ENCODE measurements at places on chromosomes 4 and X.

DNA sequence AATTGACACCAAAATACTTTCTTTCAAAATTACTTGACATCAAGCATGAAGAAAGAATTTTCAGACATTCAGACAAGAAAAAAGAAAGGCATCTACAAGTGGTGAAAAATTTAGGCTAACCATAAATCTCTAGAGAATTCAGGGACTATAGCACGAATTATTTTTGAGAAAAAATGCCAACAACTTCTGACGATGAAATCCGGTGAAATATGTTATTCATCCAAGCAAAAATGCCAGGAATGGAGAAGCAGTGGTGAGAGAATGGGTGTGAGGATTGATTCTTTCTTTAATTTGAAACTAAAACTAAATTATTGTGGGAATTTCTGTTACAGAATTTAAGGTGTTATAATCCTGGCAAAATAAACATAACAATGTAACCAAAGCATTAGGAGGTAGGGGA is 69.4 kb upstream of the SORBS2 start:
- DNase-seq = no peak

GRCh38 chr4:16758255-16758654 is 140.2 kb downstream of the LDB2 start:
- no peak for DNase-seq

- DNase-seq = no peak
Measured at GRCh38 chrX:24019448-24019847, 7.5 kb downstream of the KLHL15 start.

DNA sequence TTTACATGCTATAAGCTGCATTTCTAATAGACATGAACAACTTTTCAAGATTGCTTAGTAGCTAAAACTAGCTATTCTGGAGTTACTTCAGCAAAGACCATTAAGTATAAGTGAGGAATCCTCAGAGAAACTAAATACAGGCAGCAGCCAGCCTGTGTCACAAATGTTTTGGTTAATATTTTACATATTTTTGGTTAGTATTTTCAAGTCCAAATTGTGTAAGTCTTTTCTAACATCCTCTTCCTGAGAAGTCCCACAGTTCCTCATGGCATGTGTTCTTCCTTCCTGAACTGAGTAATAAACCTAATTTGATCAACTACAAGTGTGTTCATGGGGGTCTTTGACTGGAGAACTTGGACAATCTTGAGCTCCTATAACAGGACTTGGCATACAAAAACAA is 42.4 kb upstream of the MCF2 start:
- DNase-seq = no peak

- DNase-seq = no peak
Measured at GRCh38 chr4:36757580-36758311, 476.3 kb downstream of the DTHD1 start.

GRCh38 chr4:136748773-136749172 is 783.5 kb downstream of the PCDH18 start:
- no peak for DNase-seq

- DNase-seq = no peak
Measured at GRCh38 chrX:19172741-19173140, 50.5 kb upstream of the ADGRG2 start.

GRCh38 chr4:181431661-181432060 is 811.5 kb upstream of the TENM3 start:
- DNase-seq = no peak

DNA sequence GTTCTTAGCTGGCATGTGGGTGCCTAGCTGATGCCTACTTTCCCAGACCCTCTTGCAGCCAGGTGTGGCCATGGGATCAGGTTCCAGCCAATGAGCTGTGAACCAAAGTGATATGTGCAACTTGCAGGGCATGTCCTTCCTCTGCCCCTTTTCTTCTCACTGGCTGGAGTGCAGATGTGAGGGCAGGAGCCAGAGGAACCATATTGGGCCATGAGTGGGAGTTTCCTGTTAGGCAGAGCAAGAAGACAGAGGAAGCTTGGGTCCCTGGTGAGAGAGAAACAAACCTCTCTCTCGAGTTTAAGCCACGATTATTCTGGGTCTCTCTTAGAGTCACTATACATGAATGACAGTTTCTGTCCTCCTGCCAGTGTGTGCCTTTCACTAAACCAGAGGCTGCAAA is 120.4 kb upstream of the STX18 start:
- no peak for DNase-seq

GRCh38 chr4:40264497-40264896 is 67.7 kb downstream of the RHOH start:
- DNase-seq = no peak

- no peak for DNase-seq
Measured at GRCh38 chr4:9384126-9384525, 21.2 kb downstream of the USP17L30 start.

DNA sequence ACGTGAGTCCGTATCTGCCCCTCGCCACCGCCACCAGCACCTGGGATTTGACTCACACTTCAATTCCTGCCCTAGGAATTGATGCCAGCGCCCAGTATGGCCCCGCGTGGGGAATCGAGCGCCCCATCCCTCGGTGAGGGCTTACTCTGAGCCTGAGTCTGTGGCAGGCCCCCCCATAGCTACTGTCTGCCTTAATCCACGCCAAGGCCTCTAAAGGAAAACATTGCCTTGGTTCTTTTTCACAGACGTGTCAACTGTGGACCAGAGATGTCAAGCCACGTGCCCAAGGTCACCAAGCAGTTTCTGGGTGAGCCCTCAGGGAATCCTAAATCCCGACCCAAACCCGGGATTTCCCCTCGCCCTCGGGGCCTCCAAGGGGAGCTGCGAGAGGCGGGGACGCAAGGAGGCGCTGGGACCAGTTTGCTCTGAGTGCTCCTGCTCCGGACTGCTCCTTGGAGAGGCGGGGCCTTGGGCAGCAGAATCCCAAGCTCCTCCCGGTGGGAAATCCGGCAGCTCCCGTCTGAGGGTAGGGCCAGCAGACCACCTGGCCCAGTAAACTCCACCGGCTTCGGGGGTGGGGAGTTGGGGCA is 12.9 kb downstream of the MSX1 start:
- no peak for DNase-seq

DNA sequence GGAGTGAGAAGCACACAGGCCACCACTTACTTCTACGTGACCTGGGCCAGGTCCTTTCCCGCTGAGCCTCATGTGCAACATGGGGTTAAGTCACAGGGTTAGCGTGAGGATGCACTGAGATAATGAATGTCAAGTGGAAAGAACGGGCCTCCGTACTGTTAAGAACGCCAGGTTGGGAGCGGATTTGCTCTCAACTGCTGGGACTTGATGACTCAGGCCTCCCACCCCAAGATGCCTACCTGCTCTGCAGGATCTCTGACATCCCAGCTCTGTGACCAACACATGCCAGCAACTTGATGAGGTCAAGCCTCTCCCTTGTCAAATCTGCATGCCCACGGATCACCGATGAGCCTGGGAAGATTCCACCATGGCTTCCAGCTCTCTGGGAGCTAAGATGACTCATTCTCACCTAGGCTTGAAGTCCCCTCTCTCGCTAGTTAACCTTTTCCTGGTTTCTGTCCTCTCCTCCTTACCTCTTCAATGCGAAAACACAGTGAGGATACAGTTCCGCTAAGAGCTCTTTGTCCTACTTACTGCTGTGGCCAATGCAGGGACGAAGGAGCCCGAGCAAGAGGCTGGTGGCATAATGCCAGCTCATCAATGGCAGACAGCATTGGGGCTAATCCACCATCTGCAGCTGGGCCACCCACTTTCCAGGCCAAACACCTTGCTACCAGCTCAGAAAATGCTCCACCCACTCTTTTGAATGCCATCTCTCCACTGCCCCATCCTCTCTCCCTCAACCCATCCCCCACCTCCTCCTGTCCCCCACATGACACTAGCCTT is 67.6 kb downstream of the PJA1 start:
- DNase-seq = no peak

DNA sequence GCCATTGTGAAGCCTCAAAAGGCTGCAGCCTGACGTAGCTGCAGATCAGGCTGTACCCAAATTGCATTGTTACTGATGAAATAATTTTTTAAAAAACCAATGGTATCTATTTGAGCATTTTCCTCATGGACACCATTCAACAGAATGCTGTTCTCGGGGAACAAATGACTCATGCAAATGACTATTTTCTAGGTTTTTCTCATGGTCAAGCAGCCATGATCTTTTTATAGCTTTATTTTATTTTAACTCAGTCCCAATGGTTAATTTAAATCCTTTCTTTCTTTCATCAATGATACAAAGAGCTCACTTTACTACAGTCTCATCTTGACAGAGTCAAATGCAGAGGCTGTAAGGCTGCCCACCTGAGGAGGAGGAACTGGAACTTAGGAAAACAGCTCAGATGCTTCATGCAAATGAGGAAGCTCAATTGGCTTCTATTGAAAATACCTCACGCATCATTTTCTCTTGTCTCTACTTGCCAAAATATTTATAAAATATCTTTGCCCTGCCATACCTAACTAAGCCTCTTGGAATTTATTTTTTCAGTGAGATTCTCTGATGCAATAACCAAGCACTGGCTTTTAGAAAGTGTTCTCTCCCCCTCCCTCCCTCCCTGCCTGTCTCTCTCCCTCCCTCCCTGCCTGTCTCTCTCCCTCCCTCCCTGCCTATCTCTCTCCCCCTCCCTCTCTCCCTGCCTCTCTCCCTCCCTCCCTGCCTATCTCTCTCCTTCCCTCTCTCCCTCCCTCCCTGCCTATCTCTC is 81.0 kb downstream of the SORBS2 start:
- DNase-seq = no peak

DNA sequence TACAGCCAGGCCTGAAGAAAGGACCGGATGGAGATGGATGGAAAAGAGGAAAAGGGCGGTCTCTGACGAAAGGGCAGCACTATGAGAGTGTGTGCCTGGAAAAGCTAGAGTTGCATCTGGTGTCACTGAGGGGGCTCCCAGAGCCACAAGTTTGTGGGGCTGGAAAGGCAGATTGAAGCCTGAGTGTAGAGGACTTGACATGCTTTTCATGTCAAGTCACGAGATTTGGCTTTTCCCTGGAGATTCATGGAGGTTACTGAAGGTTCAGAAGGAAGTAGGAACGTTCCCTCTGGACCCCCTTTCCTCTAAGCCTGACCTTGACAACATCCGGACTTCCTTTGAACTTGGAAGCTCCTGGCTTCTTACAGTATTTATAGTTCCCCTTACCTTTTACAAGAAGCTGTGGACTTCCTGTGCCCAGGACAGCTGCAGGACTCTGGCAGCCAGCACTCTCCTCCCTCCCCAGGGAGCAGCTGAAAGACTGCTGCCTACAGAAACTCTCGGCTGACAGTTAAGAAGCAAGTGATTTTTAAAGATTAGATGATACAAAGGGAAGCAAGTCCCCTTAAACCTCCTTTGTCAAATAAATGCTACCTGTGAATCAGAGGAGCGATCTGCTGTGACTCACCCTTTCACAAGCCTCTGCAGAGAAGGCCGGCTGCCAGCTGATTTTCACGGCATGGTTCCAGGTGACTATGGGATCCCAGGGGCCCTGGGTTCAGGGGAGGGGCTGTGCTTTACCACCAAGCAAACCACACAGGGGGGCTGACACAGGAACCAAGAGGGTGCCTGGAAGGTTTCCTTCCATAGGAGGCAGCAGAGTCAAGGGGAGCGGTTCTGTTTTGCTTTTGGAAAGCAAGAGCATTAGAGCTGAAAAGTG is 72.9 kb upstream of the STIM2 start:
- peak; percentile 42 for DNase-seq

DNA sequence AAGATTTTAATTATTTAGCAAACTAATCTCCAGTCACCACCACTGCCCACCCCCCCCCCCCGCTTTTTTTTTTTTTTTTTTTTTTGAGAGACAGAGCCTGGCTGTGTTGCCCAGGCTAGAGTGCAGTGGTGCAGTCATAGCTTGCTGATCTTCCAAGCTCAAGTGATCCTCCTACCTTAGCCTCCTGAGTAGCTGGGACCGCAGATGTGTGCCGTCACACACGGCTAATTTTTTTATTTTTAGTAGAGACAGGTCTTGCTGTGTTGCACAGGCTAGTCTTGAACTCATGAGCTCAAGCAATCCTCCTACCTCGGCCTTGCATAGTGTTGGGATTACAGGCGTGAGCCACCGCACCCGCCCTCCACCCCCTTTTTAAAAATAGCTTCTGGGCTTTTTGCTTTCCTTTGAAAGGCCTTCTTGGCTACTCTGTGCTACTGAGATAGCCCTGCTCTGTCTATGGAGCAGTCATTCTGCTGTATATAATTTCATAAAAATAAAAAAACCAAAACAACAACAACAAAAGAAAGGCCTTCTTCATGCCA is 18.7 kb downstream of the TXLNG start:
- no peak for DNase-seq

DNA sequence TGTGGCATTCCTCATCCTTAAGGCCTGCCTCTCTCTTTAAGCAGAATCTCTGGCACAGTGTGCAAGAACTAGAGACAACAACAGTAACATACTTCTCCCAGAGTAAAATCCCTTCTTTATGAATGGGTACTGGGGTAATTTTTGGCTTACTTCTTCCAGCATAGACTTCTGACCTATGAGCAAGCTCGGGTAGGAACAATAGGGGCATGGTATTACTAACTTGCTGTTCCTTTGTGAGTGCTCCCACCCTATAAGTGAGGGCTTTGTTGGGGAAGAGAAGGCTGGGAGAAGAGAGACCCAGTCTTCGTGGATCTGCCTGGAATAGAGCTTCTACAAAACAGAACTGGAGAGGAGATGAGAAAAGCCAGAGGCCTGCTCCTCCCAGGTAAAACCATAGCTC is 30.2 kb downstream of the CLDN2 start:
- no peak for DNase-seq

DNA sequence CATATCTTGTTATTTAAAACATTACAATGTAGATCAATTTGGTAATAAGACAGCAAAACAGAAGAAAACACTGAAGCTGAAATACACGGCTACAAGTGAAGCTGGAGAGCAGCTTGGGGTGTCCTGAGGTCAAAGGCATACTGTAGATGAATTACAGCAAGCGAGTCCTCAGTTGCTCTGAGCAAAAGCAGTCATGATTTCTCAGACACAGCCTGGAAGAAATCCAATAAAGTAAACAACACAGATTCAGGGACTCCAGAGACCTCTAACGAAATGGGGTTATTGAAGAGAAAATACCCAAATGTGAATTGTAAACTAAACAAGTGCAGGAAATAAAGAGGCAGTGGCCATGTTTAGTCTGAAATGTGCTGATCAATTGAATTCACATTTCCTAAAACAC is 324.4 kb downstream of the CAMK2D start:
- DNase-seq = no peak

GRCh38 chr4:184498598-184498997 is 24.2 kb upstream of the IRF2 start:
- DNase-seq = no peak

All from renal pelvis (tissue), 12 donors.